Body of pancreas (tissue), 4 donors: ENCODE measurements at places on chromosomes 5 and 9. TPM values are rescaled to one million over a fixed set of nuclear protein-coding genes. Genes with fewer than 3 reads are reported as not detected.

DNA sequence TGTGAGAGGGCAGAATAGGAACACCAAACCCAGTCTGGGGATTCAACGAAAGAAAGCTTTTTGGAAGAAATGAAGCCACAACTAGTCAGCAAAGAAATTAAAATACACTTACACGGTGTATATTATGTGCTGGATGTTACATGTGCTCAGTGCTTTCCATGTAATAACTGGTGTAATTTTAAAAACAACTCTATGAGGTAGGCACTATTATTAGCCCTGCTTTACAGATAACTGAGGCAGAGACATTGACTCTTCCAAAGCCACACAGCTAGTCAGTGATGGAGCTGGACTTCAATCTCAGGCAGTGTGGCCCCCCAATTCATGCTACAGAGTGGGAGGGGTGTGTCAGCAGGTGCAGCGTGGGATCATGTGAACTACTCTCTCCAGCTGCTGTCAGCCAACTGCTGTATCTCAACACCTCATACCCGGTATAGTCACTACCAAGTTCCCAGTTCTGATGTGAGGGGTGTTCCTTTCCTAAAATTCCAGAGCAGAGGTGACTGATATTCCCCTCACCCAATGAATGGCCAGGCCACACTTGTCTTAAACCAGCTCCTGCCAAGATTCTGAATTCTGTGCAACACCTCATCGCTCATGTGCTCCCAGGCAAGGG lies 33.8 kb upstream of the TJP2 start:
- no peaks in the 10 kb centered on the region for H3K27me3 ChIP-seq
- no peak overlapping the region for H3K4me3 ChIP-seq
- H3K4me1 ChIP-seq: peaks cover 9% of the 10 kb centered on the region
- no peak overlapping the region for H3K27ac ChIP-seq
- no peaks in the 10 kb centered on the region for H3K36me3 ChIP-seq

DNA sequence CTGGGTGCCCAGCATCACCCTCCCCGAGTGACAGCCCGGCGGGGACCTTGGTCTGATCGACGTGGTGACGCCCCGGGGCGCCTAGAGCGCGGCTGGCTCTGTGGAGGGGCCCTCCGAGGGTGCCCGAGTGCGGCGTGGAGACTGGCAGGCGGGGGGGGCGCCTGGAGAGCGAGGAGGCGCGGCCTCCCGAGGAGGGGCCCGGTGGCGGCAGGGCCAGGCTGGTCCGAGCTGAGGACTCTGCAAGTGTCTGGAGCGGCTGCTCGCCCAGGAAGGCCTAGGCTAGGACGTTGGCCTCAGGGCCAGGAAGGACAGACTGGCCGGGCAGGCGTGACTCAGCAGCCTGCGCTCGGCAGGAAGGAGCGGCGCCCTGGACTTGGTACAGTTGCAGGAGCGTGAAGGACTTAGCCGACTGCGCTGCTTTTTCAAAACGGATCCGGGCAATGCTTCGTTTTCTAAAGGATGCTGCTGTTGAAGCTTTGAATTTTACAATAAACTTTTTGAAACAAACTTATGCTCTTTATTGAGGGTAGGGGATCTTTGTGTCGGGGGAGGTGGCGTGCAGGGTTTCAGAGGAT lies 1.3 kb downstream of the GADD45G start:
- H3K36me3 ChIP-seq: no peaks in the 10 kb centered on the region
- peak overlapping the region; percentile 90 for H3K27ac ChIP-seq
- DNase-seq: peak; percentile 87
- H3K4me3 ChIP-seq: peak overlapping the region; percentile 74
- H3K4me1 ChIP-seq: peaks cover 40% of the 10 kb centered on the region
- H3K27me3 ChIP-seq: no peaks in the 10 kb centered on the region

Gene PLCXD3
- 3.9 TPM for total RNA-seq

Gene LCNL1
- not detected for total RNA-seq

Gene LCN2
- total RNA-seq: 4.9 TPM

Gene SMIM33
- total RNA-seq: not detected
